ENCODE measurements at places on chromosomes 13 and 19.

- no peak for DNase-seq
These were observed 23.7 kb upstream of the TNFSF14 start for GRCh38 chr19:6693681-6694080.

GRCh38 chr19:29376855-29377354, 148.9 kb upstream of the VSTM2B start:
- DNase-seq, result no peak

GRCh38 chr19:19656451-19657396, 6.8 kb downstream of the ATP13A1 start:
- no peak for DNase-seq

- no peak for DNase-seq
These were observed 19.9 kb downstream of the KDM4B start for GRCh38 chr19:4988770-4989251.

DNA sequence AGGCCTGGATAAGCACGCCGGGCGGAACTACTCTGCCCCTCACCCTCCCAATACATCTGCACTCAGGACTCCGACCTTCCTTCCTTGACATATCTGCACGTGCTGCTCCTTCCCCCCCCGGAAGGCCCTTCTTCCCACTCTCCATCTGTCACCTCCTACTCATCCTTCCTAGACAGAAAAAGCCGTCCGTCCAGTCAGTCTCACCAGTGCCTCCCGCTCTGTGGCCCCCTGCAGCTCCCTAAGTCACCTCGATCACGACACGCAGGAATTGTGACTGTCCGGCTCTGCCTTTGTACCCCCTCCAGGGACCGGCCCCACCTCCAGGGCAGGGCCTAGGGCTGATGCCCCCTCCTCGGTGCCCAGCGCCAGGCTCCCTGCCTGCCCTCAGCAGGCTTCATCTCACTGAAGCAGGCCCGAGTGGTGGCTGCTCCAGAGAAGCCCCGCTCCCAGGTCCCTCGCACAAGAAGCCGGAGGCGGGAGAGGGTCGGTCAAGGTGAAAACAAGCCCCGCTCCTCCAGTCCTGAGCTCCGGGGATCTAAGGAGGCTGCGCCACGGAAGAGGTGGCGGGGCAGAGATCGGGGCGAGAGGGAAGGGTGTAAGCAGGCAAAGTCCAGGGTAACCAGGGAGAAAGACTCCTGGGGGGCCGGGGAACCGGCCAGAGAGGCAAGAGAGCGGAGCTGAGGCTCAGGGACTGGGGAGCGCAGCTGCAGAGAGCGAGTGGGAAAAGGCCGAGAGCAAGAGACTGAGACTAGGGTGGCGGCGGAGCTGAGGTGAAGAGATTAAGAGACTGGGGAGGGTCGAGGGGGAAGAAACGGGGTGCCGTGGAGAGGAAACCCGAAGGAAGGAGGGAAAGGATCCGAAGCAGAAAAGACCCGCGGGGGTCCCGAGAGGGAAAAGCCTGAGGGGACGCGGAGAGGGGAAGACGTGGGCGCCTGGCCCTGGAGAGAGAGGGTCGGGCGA, 1.1 kb downstream of the PPP6R1 start:
- no peak for DNase-seq

DNA sequence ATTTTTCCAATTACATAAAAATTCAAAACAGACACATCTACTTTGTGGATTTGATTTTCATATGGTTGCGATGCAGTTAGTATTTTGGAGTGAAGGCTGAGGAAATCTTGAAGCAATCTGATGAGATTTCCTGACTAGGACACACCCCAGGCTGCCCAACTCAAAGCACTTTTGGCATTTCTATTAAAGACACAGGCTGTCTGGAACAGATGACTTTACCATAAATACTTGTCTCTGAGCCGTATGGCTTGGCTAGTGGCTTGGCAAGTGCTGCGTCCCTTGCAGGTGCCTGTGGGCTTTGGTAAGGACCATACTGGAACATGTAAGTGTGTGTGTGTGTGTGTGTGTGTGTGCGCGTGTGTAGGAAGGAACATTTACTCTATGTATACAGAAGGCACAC, 218.8 kb downstream of the FGF9 start:
- no peak for DNase-seq

GRCh38 chr13:50189450-50189849, 174.2 kb downstream of the KCNRG start:
- DNase-seq, result no peak

DNA sequence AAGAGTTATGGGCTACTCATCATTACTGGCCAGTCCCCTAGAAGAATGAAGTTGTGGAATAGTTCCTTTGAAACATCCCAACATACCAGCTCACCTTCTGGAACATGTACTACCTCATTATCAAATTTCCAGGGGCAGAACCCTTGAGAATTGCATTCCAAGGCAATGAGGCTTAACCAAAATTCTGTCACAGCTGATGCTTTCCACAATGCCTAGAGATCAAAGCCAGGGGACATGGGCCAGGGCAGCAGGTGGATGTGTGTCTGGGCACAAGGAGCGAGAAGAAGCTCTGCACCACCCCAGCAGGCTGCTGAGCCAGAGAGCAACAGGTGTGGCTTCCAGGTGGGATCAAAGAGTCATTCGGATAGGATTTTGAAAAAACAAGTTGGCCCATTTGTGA, 362.1 kb downstream of the EFNB2 start:
- DNase-seq, result no peak

DNA sequence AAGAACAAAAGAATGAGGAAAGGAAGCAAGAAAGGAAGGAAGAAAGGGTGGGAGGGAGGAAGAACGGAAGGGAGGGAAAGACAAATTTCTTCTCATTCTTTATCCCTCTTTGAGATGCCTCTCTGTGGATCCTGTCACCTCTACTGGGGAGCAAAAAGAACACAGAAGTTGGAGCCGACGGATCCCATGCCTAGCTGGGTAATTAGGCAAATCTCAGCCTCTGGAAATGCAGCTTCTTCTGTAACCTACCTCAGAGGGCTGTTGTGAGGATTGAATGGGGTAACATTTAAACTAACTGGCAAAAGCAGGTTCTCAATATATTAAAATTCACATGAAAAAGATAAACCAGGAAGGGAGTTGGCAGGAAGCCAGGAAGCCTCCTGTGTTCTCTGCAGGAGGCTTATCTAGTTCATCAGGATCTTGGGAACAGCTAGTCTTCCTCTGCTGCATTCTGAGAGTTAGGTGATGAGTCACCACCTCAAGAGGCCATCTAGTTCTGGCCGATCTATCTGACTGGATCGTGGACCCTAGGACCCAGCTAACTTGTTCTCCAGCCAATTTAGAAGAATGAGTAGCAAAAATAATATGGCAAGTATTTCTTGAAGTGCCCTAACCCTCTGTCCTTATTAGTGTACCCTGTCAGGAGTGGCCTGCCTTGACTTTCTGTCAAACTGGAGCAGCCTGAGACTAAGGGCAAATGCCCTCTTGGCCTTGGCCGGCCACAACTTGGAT, 15.2 kb upstream of the CPB2 start:
- no peak for DNase-seq

- no peak for DNase-seq
These were observed 897.2 kb downstream of the DIAPH3 start for GRCh38 chr13:59266478-59267063.

- DNase-seq, result no peak
These were observed 213.4 kb downstream of the ABCC4 start for GRCh38 chr13:95087746-95088305.

GRCh38 chr19:1315470-1316166, 29.9 kb downstream of the EFNA2 start:
- DNase-seq, result no peak

- no peak for DNase-seq
These were observed 179.9 kb downstream of the KDM4B start for GRCh38 chr19:5148794-5149190.

- DNase-seq, result no peak
These were observed 21.3 kb downstream of the HCN2 start for GRCh38 chr19:610801-611480.
